Spinal cord (tissue), 10 donors: ENCODE measurements at places on chromosomes 3 and 15.

- no peak for DNase-seq
Measured at GRCh38 chr3:174581558-174581957, 277.6 kb upstream of the NAALADL2 start.

GRCh38 chr15:65286704-65287519 lies at the start of gene PARP16:
Gene PARP16 (minus strand): TSS chr15:65286883. CDS start chr15:65286426, 457 bp downstream.
- DNase-seq: peak; percentile 71

DNA sequence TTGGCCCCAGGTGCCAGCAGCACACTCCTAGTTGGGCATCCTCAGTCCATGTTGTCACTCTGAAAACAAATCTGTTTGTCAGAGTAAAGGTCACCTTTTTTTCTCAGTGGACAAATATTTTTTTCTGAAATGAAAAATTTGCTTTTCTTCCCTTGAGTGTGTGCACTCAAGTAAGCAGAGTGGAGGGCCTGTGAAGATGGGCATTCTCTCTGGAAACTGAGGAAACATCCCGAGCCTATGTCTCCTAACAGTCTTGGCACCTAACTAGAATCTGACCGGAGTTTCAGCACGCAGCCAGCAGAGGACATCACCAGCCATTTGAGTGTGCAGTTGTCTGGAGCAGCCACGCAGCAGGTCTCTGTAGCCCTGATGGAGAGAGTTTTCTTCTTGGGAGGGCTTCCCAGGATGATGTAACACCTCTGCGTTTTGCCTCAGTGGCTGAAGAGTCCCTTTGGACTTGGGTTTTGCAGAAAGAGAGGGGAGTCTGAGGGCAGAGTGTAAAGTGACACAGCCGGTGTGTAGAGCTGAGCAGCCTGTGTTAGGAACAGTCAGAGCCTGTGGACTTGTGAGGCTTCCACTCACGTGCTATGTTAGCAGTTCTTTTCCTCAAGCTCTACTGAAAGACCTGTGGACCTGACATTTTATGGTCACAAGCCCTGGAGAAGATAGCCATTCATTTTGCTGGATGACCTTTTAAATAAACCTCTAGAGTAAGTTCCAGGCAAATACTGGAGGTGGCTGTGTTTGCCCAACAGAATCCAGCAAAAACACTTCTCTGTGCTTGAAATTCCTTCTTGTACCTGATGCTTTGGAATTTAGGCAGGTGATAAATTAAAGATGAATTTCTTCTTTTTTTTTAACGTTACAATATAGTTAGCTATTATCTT lies 51.6 kb downstream of the ABHD2 start:
- peak; percentile 36 for DNase-seq

DNA sequence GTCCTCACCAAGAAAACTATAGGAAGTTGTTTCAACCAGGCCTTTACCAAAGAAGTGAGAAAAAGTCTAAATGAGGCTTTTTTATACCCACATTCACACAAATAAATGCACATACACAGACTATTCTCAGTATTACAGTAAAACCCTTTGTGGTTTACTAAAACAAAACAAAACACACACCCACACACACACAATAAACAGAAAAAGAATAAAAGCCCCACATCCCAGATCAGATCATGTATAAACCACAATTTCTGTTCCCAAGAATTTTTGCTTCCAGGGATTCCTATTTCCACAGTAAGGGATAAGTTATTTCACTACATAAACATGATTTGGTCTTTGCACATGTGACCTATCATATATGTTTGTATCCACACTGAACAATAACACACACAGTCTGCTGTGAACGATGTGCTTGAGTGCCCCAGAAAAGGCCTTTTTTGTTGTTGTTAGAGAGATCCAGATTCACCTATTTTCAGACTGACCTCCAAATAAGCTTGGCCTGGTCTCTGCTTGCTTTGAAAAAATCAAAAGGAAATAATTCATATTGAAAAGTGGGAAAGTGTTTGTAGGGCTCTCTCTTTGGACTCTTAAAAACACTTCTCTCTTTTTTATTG lies 283.4 kb upstream of the ATP11B start:
- DNase-seq: no peak

DNA sequence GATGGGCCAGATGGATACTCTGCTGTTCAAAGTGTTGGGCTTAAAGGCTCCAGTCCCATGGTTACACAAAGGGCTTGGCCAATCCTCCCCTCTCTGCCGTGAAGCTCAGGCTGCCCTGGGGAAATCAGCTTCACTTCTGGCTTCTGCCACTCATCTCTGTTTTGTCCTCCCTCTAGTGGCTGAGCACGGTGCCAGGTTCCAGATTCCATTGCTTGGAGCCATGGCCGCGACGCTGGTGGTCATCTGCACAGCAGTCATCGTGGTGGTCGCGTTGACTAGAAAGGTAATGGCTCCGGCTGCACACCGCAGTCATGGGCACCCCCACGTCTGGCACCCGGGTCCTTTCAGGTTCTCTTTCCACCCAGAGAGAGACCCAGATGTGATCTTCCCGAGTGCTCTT lies 5.6 kb downstream of the TIGIT start:
- DNase-seq: no peak

DNA sequence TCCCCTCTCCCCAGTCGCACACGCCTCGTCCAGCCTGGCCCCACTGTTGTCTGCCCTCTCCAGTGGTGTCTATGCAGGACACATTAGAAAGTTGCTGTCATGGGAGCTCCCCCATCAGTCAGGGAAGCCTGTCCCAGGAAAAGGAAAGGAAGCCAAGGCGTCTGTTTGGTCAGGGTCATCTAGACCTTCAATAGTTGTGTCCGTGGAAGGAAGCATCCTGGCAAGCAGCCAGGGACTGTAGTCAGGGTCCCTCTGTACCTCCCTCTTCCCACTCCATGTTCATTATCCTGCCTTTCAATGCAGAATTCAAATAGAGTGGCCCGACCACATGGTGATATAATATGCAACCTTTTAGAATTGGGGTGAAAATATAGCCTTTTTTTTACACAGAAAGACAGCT lies 60.7 kb upstream of the RAB6B start:
- no peak for DNase-seq

DNA sequence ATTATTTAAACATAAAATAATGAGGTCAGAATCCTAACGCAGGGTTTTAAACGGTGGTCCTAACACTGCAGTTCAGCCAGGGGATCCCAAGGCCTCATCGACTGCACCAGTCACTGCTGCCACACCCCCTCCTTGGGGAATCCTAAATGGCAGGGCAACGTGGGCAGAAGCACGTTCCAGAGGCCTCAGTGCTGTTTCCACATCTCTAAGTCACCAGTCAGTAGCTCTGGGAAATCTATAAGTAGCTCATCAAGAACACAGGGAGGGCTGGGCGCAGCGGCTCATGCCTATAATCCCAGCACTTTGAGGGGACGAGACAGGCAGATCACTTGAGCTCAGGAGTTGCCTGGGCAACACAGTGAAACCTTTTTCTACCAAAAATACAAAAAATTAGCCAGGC lies 47.5 kb downstream of the PRTG start:
- no peak for DNase-seq
